Stimulated activated CD4-positive, alpha-beta T cell treated with anti-CD3 and anti-CD28 coated beads, Interleukin-15, amount 100 ng/mL, for 1 hour (primary cell): ENCODE measurements at places on chromosomes 5 and 9.

DNA sequence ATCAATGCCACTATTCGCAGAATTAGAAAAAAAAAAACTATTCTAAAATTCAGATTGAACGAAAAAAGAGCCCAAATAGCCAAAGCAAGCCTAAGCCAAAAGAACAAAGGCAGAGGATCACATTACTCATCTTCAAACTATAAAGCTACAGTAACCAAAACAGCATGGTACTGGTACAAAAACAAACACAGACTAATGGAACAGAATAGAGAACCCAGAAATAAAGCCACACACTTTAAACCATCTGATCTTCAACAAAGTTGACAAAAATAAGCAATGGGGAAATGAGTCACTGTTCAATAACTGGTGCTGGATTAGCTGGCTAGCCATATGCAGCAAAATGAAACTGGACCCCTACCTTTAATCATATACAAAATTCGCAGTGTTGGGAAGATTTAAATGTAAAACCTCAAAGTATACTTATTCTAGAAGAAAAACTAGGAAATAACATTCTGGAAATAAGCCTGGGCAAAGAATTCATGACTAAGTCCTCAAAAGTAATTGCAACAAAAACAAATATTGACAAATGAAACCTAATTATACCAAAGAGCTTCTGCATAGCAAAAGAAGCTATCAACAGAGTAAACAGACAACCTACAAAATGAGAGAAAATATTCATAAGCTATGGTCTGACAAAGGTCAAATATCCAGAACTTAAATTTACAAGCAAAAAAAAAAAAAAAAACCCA is 153.7 kb downstream of the NDUFS4 start:
- no peak for DNase-seq

GRCh38 chr9:116152941-116153764 is 438 bp upstream of the PAPPA start:
- no peak for DNase-seq

DNA sequence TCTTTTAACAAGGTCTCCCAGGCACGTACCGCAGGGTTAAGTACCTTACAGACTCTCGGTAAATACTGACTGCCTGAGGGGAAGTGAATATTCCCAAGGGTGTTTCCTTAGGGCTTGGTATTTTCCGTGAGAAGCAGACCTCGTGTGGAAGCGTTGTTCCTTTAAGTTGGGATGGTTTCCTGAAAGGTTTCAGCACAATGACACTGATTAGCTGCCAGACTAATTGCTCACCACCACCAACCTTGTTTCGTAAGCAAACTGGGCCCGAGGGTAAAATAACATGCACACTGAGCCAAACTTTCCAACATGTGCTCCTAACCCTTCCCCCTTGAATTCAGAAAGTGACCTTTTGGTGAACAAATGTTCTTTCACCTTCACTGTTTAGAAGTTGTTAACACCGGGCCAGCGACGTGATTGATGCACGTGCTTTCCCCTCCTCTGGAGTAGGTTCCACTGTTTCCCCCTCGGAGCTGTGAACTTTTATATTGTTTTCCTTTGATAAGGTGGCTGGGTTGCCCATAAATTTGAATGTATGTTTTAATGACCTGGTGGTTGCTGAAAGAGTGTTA is 128.1 kb upstream of the RPS23 start:
- no peak for DNase-seq

DNA sequence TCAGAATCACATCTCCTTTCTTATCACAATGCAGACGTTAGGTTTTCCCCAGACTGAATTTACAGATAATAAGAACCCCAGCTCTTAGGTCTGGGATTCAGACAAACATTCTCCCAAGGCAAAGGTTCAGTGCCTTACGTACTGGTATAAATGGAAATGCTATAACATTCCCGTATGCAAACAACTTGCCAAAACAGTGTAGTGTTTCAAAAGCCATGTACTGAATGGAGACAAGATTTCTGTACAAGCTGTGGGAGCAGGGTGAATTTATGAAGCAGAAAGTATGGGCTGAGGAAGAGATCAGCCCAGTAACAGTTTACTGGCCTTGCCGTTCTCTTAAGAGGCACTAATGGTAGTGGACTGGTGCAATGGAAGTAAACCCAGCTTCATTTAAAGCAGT is 225.5 kb upstream of the ZNF462 start:
- DNase-seq: no peak

DNA sequence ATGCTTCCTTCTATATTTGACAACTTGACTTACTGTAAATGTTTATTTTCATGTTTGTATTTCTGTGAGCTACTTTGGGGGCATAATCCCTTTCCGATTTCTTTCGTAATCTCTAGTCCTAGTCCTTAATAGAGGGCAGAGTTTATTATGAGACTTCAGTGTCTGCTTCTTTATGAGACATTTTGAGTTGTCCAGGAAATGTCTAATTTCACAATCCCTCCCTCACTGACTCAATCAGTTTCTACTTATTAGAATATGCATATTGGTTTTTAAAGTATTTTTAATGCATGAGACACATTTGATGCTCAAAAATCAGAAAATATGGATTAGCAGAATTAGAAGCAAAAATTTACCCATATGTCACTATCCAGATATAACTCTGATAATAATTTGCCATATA is 160.9 kb downstream of the FOCAD start:
- DNase-seq: no peak

- no peak for DNase-seq
These were observed 138.3 kb downstream of the BASP1 start for GRCh38 chr5:17355586-17356346.

DNA sequence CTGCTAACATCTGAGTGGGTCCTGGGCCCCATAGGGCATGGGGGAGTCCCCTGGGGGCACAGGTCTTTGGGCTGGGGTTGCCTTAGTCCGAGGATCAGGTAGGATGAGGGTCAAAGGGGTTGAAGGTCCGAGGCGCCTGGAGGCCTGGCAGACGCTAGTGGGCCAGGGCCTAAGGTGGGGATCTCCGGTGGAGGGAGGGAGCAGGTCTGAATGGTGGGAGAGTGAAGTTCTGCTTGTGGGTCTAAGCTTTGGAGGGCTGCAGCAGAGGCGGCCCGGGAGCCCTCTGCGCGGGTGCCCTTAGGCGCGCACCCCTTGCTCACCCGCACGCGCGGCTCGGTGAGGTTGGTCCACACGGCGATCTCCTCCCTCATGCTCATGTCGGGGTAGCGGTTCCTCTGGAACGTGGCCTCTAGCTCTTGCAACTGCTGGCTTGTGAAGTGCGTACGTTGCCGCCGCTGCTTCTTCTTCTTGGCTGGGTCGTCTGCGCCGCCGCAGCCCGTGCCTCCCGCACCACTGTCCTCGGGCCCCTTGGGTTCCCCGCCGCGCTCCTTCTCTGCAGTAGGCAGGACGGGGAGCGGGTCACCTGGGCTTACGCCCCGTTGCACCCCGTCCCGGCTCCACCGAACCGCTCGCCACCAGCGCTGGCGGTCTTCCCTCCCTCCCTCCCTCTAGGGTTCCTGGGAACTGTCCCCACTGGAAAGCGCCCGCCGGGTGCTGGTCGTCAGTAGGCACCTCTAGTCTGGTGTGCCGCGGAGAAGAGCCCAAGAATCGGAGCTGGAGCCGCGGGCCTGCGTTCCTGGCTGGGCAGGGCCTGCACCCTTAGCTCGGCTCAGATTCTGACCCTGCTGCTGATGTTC is 2.8 kb downstream of the PITX1 start:
- DNase-seq: no peak

DNA sequence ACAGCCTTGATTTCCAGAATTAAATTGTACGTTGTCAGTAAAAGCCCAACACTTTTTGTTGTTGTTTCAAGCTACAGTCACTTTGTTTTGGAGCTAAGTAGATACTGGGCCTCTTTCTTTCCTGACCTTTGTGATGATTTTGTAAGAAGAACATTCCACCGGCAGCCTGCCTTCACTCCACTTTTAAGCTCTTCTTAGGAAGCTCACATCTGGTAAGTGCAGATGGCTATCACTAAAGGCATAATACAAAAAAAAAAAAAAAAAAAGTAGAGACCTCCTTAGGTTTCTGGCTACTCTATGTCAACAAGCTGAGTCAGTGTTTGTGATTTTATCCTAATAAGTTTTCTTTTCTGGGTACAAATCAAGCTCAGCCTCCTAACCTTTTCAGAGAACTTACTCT is 1922.1 kb upstream of the WWC1 start:
- DNase-seq: no peak

DNA sequence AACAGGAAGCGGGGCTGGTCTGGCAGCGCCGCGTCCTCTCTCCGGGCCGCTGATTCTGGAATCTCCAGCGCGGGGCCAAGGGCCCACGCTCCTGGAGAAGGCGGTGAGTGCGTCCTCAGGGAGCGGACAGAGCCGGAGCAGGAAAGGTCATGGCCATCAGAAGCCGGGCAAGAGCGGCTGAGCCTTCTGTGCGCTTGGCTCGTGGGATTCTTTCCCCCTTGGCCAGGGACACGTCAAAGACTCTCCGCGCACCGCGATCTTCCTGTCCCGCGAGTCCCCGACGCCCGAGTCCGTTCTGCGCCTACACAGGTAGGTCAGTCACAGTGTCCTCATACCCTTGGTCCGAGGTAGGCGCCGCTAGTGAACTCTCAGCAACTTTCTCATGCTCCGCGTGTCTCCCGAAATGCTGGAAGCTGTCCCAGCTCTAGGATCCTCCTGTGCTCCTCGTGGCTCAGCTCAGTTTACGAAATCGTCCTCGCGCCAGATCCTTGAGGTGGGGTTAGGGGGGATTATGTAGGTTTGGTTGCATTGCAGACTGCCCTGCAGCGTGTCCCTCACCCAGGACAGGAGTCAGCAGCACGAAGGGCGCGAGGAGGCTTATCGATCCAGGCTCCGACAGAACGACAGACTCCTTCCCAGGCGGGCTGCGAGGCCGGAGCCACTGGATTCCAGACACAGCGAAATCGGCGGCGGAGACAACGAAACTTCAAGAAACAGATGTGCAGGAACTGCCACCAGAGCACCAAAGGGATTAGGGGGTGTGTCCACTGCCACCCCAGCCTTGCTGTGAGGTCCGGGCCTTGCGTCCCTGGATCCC is 8.7 kb downstream of the LHX6 start:
- DNase-seq: no peak
